ENCODE measurements at places on chromosomes 13 and 19.

DNA sequence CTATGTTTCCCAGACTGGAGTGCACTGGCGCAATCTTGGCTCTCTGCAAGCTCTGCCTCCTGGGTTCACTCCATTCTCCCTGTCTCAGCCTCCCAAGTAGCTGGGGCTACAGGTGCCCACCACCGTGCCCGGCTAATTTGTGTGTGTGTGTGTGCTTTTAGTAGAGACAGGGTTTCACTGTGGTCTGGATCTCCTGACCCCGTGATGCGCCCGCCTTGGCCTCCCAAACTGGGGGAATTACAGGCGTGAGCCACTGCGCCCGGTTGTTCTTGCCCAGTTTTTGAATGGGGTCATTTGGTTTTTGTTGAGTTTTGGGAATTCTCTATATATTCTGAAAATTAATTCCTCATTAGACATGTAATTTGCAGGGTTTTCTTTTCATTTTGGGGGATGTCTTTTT lies 238.4 kb upstream of the PRR20A start:
- no peak for DNase-seq

DNA sequence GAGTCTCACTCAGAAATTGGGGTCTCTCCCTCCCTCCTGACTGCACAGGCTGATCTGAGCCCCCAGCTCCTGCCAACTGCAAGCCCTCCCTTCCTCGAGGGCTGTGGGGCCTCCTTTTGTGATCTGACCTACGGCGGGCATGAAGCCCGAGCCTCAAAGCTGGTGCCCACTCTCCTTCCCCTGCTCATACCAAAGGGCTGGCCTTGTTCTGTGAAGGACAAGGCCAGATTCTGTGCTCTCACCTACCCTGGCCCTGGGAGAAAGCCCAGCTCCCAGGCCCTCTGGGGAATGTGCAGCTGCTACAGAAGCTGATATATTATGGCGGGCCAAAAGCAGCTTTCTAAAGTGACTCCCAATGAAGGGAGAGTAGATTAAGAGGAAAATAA lies 9.0 kb upstream of the ECH1 start:
- DNase-seq = no peak

DNA sequence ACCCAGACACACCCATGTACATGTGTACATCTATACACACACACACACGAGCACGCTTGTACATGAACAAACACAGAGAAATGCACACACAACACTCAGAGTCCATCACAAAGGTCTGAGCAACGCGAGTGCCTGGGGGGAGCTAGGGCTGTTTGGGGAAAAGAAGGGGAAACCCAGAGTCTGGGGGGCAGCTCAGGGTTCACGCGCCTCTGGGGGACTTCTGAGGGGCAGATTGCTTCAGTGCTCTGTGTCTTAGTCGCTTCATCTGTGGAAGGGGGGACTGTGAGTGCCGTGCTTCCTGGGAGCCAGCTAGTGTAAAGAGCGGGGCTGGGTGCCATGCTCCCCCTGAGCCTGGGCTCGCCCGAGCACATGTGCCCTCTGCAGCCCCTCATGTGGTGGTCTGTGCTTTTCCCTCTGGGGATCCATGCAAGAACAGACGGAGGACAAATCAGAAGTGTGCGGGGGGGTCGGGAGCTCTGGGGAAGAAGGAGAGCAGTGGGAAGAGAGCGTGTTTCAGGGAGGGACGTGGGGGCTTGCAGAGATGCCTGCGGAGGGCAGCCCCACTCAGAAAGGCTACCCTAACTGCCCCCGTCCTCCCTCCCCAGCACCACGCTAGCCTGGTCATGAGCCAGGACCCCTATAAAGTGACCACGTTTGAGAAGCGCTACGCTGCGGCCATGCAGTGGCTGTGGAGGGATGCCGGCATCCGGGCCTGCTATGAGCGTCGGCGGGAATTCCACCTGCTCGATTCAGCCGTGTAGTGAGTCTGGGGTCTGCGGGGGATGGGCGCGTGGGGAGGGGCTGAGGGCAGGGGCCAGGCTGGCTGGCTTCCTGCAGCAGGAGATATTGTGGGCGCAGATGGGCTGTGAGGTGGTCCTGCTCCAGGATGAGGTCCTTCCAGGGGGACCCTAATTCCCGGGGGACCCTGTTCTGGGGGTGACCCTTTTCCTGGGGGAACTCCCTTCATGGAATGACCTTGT lies 14.0 kb downstream of the GNA15 start:
- DNase-seq = no peak

- no peak for DNase-seq
Measured at GRCh38 chr13:59024434-59024833, 1139.3 kb downstream of the DIAPH3 start.

DNA sequence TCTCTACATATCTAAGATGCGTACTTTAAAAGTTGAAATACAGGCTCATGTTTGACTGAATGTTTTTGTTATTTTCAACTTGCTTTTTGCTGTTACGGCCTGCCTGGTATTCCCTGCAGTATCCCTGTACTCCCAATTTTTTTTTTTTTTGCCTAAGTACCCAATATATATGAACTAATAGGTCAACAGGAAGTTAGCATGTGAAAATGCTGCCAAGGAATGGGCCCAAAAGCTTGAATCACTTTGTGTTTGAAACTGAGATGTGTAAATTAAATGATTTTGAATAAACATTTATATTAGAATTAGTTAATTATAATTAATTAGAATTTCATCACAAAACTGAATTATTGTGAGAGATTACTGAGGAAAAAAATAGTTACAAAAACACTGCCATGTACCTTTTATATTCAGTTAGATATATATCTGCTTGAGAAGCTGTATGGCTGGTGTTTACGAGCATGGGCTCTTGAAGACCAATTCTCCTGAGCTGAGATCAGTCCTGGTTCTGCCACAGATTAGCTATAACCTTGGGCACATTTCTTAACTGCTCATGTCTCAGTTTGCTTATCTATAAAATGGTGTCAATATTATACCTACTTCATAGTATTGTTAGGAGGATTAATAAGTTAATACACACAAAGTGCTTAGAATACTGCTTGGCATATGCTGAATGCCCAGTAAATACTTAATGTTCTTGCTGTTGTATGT lies 16.0 kb downstream of the TDRD3 start:
- DNase-seq = no peak

- no peak for DNase-seq
Measured at GRCh38 chr19:6718111-6718740, 2.2 kb downstream of the C3 start.

Data from esophagus muscularis mucosa (tissue), 4 donors.